ENCODE measurements at places on chromosomes 4 and X.

- DNase-seq = no peak
Measured at GRCh38 chr4:6617246-6617645, 23.2 kb upstream of the MRFAP1 start.

DNA sequence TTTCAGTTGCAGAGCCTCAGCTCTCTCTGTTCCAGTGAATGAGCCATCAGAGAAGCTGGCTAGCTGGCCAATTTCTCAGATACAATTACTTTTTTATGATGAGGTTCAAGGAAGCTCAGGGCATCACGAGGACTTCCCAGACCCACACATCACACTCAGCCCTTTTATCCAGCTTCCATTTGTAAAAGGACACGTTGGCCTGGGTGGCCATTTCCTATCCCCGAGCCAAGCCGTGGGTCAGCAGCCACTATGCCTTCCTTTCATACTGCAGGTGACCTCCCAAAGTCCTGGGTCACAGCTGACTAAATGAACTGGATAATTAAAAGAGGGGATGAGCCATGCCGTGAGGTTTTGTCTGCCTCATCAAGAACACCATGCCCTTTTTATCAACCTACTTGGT lies 236.9 kb upstream of the PPARGC1A start:
- no peak for DNase-seq

- no peak for DNase-seq
Measured at GRCh38 chr4:738781-739280, 33.2 kb downstream of the PCGF3 start.

DNA sequence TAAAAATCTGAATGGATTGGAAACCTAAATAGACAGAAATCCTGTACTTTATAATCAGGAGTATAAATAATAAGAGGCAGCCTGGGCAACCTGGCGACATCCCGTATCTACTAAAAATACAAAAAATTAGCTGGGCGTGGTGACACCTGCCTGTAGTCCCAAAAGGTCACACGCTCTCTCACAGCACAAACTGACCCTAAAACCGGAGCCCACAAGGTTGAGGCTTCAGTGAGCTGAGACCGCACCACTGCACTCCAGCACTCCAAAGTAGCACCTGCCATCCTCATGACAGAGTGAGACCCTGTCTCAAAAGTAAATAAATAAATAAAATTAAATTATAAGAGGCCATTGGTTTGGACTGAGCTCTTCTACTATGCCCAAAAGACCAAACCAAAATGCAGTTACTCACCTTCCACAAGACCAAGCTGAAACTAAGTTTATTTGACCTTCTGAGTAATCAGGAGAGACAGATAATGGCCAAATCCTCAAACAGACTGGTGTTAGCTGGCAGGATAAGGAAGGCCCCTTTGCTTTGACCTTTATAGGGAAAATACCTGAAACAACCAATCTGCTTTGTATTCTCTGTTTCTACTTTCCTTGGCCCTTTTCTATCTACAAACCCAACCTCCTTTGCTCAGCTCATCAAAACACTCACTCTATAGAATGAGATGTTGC lies 3.2 kb upstream of the GRSF1 start:
- no peak for DNase-seq

DNA sequence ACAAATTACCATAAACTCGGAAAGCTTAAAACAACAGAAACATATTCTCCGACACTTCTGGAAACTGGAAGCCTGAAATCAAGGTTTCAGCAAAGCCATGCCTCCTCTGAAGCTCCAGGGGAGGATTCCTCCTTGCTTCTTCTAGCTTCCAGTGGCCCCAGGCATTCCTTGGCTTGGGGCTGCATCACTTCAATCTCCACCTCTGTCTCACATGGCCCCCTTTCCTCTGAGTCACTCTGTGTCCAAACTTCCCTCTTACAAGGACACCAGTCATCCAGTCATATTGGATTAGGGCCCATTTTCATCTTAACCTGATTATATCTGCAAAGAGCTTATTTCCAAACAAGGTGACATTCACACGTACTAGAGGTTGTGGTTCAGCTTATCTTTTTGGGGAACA lies 17.3 kb downstream of the PARM1 start:
- no peak for DNase-seq

DNA sequence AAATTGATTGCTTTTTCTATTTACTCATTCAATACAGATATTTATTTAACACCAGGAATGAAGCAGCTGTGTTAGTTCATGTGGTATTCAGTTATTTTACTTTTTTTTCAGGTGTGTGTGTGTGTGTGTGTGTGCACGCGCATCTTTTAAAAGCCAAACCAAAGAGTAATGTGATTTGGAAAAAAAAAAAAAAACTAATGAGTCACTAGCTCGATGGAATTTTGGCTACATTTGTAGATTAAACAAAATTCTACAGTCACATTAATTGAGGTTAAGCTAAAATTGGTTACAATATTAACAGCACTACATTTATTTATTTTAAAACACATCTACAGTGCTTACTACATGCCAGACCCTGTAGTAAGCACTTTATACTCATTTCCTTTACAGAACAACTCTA lies 66.8 kb downstream of the HHIP start:
- DNase-seq = no peak

DNA sequence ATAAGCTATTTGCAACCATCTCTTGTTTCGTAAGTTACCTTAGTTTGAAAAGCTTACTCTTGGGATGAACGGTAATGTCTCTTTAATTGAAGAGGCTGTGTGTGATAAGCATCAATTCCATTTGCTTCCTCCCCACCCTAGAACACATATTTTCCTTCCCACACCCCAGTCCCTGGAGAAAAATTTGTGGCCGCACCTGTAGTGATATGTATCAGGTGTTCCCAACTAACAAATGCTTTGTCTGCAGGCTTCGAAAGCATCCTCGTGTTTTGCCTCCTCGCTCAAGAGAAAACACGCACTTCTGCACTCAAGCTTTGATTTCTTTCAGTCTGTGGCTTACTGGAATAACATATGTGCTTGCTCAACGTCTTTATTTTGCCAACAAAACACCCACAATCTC lies 143.8 kb upstream of the OTUD4 start:
- DNase-seq = no peak

- DNase-seq = peak; percentile 87
Measured at GRCh38 chr4:134202166-134202956, 772 bp upstream of the PABPC4L start.

- DNase-seq = peak; percentile 14
Measured at GRCh38 chr4:5510504-5510903, 197.9 kb downstream of the EVC2 start.

GRCh38 chr4:65249111-65249510 lies 421.2 kb downstream of the EPHA5 start:
- DNase-seq = no peak

GRCh38 chrX:45622042-45622423 lies 421.4 kb upstream of the DIPK2B start:
- no peak for DNase-seq

- DNase-seq = no peak
Measured at GRCh38 chrX:72304877-72305276, 837 bp downstream of the CITED1 start.

DNA sequence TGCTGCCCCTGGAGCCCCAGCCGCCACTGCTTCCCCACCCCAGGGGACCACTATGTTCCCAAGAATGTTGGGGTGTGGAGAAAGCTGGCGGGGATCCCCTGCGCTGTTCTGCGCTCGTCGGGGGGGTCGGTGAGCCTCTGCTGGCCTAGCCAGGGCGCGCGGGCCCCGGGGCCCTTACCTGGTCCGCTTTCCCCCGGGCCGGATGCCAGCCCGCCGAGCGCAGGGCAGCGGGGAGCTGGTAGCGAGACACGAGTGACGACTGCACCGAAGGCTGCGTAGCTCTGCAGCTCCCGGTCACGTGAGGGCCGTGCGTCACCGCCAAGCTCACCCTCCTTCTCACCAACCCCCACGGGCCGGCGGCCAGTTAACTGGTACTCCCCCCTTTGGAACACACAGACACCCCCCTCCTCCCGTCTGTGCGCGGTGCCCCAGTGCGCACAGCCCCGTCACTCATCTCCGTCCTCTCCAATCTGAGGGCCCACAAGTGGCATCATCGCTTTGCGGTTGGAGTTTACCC lies at the start of gene BEX1:
TSS of gene BEX1 (minus strand) at position 254 of the 517 bp plus-strand sequence. CDS start 897 bp downstream, outside the sequence.
- DNase-seq = peak; percentile 35

DNA sequence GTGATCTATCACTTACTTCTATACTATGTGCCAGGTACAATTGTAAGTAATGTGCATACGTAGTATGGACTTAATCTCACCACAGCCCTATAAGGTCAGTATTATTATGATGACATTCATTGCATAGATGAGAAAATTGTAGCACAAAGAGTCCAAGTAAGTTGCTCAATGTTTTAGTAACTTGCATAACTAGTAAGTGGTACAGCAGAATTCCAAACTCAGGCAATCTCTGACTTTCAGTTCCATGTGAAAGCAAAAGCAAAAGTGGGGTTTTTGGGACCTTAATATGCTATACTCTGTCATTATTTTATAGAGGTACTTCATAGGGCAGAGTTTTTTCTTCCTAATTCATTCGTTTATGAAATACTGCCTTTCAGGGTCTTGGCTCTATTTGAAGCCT lies 188.8 kb upstream of the VEGFC start:
- DNase-seq = peak; percentile 90

- no peak for DNase-seq
Measured at GRCh38 chr4:26607776-26608175, 23.9 kb downstream of the TBC1D19 start.

- peak; percentile 81 for DNase-seq
Measured at GRCh38 chrX:10841579-10841978, 221.2 kb upstream of the MID1 start.

DNA sequence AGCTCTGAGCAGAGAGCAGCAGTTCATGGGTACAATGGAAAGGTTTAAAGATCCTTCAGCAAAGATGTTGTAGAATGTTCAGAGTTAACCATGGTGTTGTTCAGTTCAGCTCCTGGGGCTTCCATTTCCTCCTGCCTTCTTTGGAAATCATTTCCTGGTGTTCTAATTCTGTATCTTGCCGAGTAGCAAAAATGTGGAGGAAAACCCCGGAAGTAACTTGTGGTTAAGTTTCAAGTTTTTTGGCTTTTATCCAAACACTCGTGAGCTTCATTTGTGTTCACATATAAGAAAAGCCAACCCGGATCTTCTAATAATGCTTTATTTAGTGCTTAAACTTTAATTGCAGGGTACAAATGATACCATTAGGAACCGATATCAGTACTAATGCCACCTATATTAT lies 33.6 kb upstream of the ARX start:
- DNase-seq = peak; percentile 8

DNA sequence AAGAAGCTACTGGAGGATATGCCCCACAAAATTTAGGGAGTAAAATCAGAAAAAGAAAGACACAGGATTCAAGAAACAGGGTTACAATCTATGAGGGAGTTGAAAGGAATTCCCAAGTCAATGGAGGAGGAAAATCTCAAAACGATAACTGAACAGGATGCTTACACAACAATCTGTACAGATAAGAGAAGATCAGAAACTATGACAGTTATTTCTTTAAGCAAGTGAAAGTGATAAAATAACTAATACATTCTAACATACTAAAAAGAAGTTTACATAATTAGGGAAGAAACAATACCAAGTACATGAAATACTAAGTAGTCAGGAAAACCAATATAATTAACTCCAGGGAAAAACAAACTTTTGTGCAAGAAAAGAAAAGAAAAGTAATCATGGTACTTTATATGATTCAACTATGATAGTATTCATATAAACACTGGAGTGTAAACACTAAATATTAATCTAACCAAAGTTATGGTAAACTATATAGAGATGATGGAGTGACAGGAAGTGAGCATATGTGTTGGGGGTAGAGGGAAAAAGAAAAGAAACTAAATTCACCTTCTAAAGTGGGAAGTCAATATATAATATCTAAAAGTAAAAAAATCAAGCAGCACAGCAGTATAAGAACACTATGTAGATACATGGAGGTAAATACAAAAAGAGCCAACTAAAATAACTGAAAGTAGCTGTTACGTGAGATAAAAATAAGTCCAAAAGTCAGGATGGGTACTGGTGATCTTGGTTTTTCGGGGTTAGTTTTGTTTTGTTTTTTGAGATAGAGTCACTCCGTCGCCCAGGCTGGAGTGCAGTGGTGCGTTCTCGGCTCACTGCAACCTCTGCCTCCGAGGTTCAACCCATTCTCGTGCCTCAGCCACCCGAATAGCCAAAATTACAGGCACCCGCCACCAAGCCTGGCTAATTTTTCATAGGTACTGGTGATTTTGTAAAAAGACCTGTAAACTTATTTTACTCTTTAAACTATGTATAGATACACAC lies 99.3 kb downstream of the TEX11 start:
- DNase-seq = no peak

- no peak for DNase-seq
Measured at GRCh38 chr4:84218031-84218430, 281.1 kb downstream of the NKX6-1 start.

DNA sequence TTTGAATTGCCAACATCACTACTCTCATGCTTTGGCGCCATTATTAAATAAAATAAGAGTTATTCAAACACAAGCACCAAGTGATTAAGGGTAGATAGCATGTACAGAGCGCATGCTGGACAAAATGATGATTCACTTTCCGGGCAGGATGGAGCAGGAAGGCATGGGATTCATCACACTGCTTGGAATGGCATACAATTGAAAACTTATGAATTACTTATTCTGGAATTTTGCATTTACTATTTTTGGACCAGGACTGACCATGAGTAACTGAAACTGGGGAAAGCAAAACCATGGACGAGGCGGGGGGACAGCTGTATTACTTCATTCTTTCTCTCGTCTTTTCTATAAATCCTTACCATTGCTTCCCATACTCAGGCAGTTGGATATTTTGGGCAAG lies 28.5 kb upstream of the FGF5 start:
- DNase-seq = peak; percentile 87

DNA sequence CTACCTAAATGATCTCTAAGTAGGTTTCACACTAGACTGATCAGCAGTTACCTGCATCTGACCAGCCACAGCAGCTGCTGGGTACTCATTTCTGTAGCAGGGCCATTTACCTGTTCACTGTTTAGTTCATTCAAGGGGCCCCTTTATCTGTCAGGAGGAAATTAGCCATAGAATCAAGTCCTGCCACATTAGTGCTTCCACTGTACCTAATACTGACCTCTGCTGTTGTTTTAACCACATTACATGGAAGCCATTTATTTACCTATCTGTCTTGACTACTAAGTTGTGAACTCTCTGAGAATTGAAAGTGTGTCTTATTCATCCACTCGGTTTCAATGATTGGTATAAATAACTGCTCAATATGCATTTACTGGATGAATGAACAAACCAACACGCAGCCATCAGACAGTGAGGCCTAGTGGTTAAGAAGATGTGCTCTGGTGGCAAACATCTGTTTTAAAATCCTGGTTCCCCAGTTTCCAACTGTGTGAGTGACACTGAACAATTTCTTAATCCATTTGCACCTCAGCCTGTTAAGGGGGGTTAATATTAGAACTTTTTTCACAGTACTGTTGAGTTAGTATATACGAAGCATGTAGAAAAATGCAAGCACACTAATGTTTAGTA lies 30.0 kb upstream of the ANXA5 start:
- DNase-seq = peak; percentile 73

Measured in amniotic epithelial cell (primary cell).